ENCODE measurements at places on chromosomes 1 and 21. TPM values are rescaled to one million over a fixed set of nuclear protein-coding genes. Genes with fewer than 3 reads are reported as not detected.

Gene LRRC71
- total RNA-seq = 0.36 TPM

Gene AGPAT3
- 74.7 TPM for total RNA-seq

Gene RBM15
- 55.4 TPM for total RNA-seq

Gene GBP6
- not detected for total RNA-seq

Gene DNAJC28
- 2.3 TPM for total RNA-seq

Gene ADPRS
- total RNA-seq = 26.2 TPM

Gene TRNP1
- 10.8 TPM for total RNA-seq

Gene CD53
- total RNA-seq = not detected

Gene OR2T33
- not detected for total RNA-seq

Gene TRIM58
- 0.43 TPM for total RNA-seq

Gene ASTN1
- total RNA-seq = not detected

Data from thoracic aorta endothelial cell (primary cell).